GM03348 (cell line): ENCODE measurements at places on chromosomes 11 and 22.

DNA sequence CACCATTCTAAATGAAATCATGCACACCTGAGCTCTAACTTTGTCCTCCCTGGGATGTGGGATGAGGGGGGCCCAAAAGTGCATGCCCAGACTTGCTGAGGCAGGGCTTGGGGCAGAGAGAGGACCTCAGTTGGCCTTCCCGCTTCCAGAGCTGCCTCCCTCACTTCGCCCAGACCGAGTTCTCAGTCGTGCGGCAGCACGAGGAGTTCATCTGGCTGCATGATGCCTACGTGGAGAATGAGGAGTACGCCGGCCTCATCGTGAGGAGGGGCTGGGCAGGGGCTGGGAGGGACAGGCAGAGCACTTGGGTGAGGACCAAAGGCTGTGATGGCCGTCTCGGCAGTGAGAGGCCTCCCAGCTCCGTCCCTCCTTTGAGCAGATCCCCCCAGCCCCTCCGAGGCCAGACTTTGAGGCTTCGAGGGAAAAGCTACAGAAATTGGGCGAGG lies 8.2 kb downstream of the CFL1 start:
- DNase-seq = no peak

DNA sequence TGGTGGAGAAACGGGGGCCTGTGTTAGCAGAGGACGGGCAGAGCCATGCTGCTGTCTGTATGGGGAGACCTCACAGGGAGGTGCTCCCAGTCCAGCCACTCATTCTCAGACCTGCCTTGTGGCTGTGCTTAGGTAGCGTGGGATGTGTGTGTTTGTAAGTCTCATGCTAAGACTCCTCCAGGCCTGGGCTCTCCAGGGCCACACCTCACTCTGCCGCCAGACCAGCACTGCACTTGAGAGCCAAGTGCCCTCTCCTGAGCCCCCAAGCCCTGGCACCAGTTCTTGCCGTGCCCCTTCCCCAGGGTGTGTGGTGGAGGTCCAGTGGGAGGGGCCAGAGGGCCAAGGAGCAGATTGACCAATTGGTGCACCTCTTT lies 108.8 kb downstream of the BCR start:
- no peak for DNase-seq

- no peak for DNase-seq
Measured at GRCh38 chr11:75380716-75381420, 18.4 kb upstream of the RPS3 start.

- DNase-seq = peak; percentile 72
Measured at GRCh38 chr11:34243600-34244464, 114.0 kb downstream of the ABTB2 start.

DNA sequence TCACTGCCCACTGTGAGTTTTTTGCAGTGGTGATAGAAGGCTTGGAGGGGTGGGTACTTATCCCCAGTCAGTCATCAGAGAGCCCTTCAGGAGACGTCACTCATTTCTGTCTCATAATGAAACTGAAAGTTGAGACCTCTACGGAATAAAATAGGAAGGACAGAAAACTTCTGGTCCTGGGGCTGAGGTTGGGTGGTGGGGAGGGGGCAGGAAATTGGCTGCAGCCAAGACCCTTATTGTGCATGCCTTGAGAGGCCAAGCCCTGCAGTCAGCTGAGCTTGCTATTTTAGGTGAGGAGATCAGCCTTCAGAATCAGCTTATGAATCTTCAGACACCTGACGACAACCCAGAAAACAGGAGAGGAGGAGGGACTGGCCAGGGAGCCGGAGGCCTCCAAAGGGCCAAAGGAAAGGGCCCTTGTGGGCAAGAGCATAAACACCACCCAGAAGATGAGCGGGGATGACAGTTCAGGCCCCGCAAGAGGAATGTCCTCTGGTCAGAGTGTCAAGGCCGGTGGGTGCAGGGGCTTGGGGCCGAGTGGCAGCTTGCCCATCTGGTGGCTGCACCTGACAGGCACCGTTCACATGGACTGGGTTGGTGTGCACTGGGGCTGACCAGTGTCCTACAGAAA lies 17.9 kb upstream of the ADA2 start:
- DNase-seq = no peak

DNA sequence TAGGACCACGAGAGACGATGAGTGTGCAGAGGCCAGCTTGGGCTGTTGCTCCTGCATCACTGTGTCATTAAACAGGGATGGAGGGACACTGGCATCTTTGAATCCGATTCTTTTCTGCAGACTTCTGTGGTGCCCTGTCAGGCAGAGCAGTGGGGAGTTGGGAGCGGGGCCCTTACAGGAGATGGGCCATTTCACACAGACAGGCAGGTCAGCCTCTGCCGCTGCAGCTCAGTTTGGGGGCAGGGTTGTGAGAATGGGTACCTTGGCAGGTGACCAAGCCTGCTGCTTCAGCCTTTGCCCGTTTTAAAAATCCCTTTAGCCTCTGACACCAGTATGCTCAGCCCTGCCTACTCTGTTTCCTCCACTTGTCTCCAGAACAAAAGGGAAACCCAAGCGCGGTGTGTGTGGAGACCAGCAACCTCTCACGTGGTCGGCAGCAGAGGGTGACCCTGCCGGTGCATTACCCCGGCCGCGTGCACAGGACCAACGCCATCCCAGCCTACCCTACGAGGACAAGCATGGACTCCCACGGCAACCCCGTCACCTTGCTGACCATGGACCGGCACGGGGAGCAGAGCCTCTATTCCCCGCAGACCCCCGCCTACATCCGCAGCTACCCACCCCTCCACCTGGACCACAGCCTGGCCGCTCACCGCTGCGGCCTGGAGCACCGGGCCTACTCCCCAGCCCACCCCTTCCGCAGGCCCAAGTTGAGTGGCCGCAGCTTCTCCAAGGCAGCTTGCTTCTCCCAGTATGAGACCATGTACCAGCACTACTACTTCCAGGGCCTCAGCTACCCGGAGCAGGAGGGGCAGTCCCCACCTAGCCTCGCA lies 12.6 kb downstream of the C22orf31 start:
- DNase-seq = no peak

GRCh38 chr11:121538054-121538453 lies 85.3 kb upstream of the SORL1-AS1 start:
- no peak for DNase-seq

GRCh38 chr22:26830837-26831236 lies 173.4 kb downstream of the MIAT start:
- DNase-seq = no peak

DNA sequence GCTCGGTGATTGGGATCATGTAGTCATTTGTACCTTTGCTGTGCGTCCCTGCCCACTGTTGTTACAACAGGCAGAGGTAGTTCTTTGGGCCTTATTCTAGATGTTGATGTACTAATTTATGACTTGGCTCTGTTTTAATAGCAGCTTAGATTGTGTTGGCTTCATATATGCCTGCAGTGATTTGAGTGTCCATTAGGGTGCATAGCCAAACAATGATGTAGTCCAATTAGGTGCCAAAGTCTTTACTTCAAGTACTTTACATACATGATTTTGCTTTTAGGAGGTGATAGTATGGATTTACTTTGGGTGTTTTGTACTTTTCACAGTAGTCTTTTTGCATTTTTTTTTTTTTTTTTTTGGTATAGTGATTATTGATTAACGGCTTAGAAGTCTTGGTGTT lies 46.4 kb downstream of the PPP6R3 start:
- DNase-seq = no peak

- no peak for DNase-seq
Measured at GRCh38 chr11:125330462-125331325, 165.4 kb downstream of the FEZ1 start.

GRCh38 chr22:46433318-46433717 lies 97.8 kb downstream of the TRMU start:
- DNase-seq = no peak

- no peak for DNase-seq
Measured at GRCh38 chr11:65851811-65852507, 6.0 kb downstream of the CFL1 start.

DNA sequence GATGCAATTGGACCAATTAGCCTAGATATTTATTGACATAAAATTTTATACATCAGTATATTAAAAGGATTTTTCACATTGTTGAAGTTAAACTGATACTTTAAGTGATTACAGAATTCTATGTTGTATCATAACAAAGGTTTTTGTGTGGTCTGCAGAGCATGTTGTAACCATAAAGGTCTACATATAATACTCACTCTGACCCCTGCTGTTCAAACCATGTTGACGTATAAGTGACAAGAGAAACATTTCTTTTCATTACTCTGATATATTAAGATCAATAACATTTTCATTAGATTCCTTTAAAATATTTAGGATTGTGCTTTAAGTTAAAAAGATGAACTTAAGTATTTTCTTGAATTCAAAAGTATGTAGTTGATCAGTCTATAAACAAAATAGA lies 63.9 kb downstream of the GAS2 start:
- DNase-seq = no peak

GRCh38 chr11:10580623-10581022 lies 12.2 kb upstream of the LYVE1 start:
- DNase-seq = no peak

DNA sequence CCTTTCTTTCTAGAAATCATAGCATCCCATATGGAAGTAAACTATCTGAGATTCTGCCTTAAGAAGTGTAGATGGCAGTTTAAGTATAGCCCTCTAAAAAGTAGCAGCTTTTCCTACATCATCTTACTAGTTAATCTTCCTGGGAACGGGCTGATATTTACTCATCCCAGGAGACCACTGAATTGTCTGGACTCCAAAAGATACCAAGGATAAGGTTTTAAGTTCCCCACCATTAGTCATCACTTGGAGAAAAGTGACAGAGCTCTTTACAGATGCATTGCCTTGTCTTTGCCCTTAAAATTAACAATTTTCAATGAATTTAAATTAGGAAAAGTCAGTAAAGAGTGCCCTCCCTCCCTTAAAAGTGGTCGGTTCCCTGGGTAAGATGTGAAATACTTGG lies 129.5 kb downstream of the MAML2 start:
- DNase-seq = peak; percentile 32

- peak; percentile 44 for DNase-seq
Measured at GRCh38 chr22:50600538-50600937, at the start of gene MAPK8IP2. Gene MAPK8IP2, plus strand, starts transcription at chr22:50600793. Its CDS starts 26 bp downstream, at chr22:50600819.

GRCh38 chr22:30488121-30488520 lies 16.3 kb upstream of the SEC14L3 start:
- DNase-seq = no peak

DNA sequence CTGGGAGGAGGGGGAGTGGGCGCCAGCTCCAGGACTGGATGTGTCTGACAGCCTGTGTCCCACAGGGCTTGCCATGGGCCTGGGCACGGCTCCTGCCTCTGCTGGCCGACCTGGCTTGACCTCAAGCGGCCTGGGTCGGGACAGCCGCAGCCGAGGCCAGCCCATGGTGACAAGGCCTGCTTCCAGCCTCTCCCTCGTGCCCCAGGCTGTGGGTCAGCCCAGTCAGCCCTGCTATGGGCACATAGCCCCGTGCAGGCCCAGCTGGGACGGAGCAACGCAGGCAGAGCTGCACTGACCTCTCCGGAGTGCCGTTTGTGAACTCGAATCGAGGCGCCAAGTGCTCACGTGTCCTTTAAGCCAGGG lies 17.9 kb downstream of the OSBPL5 start:
- DNase-seq = peak; percentile 36

GRCh38 chr22:44325718-44326490 lies 13.2 kb upstream of the SHISAL1 start:
- DNase-seq = peak; percentile 76

DNA sequence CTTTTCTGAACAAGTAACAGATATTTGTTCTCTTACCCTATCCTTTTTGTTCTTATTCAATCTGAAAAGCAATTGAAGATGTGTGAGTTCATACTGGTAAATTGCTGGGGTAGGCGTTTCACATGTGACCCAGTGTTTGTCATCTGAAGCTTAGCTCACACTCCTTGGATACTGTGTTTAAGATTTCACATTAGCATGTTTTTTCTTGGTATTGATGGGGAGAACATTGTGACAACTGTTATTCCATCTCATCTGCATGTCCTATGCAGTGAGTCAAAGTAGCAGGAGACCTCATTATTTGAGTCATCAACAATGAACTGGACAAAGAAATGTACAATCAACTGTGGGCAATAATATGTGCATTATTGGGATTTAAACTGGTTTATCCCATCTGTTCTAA lies 691.6 kb upstream of the ANO5 start:
- DNase-seq = no peak

GRCh38 chr11:104705490-104706190 lies 192.6 kb downstream of the CASP12 start:
- DNase-seq = no peak

DNA sequence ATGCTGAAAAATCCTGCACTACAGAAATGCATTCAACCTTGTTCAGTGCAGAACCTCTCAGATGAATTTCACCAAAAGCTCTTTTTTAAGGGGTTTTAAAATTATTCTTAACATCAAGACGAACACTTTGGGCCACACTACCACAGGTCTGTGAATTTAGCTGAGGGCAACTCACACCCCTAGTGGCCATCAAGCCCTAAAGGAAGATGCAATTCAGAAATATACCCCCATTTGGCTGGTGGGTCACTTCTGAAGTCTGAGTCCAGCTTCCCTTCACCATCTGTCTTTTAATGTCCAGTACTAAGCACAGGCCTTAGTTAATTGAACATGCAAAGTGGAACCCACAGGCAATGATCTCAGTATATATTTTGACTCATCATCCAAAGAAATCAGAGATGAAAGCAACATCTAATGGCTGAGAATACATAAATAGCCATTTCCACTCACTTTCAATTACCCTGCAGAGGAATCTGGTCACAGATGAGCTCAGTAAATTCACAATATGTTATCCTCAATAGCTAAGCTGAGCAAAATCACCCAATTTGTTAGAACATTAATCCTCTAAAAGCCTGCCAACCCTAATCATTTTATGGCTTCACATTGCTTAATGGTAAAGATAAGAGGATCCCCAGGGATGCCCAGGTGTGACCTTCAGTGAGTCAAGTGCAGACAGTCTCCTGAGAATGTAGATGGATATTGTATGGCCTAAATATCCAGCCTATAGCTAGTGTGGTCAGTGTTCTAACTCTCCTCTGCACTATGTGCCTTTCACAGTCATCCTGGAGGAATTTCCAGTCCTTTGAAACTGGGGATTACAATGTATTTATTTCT lies 50.3 kb downstream of the FAM76B start:
- DNase-seq = no peak

- DNase-seq = peak; percentile 80
Measured at GRCh38 chr11:33802194-33802950, 28.1 kb upstream of the FBXO3 start.

- DNase-seq = no peak
Measured at GRCh38 chr11:78248903-78249302, 60.2 kb downstream of the USP35 start.

DNA sequence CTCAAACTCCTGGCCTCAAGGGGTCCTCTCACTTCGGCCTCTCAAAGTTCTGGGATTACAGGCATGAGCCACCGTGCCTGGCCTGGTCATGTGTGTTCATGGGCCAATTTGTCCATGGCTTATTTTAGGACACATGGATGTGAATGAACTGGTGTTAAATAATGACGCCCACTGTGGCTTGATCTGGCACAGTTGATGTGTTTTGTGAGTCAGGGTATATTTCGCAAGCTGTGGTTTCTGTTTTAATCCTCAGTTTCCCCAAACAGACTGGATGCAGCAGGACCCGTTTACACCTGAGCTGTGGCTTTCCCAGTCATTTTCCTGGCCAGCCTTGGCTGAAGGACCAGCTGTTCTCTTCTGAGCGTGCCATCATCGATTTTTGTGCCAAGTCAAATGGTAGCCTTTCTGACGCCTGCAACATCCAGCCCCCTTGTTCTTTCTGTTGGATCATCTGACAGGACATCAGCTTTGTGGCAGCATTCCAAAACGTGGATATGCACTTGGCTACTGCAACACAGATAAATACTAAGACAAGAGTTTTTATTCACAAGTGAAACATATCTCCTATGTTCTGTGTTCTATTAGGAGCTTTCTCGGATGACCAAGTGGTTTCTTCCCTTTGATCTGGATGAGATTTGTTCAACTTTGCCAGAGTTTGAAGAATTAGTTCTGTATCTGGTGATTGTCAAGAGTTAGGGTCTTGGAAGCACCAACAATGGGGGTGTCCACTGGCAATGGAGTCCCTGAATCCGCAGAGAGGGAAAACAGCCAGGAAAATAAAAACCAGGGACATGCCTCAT lies 40.0 kb upstream of the SEPTIN5 start:
- no peak for DNase-seq
